ENCODE measurements at places on chromosomes 7 and 10.
A peak's percentile ranks its signal among the peaks of the same experiment; 100 is the strongest.

GRCh38 chr7:40698214-40698920 lies 563.6 kb downstream of the SUGCT start:
- no peak for DNase-seq

DNA sequence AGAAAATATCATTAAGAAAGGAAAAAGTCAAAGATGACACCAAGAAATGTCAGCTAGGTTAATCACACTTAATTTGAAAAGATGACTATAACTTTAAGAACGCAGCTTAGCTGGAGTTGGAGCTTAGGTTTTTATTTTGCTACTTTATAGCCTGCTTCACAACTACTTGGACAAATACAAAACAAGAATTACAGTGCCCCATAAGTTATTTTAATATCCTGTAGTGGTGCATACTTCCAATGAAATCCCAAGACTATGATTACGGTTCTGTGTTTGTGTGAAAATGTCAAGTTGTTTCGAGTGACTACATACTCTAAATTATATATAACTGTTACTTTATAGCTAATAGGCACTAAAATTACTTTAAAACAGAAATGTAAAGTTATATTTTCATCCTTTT lies 244.6 kb upstream of the MGMT start:
- DNase-seq, result no peak

- no peak for DNase-seq
These were observed 70.3 kb downstream of the VWA2 start for GRCh38 chr10:114309364-114309651.

DNA sequence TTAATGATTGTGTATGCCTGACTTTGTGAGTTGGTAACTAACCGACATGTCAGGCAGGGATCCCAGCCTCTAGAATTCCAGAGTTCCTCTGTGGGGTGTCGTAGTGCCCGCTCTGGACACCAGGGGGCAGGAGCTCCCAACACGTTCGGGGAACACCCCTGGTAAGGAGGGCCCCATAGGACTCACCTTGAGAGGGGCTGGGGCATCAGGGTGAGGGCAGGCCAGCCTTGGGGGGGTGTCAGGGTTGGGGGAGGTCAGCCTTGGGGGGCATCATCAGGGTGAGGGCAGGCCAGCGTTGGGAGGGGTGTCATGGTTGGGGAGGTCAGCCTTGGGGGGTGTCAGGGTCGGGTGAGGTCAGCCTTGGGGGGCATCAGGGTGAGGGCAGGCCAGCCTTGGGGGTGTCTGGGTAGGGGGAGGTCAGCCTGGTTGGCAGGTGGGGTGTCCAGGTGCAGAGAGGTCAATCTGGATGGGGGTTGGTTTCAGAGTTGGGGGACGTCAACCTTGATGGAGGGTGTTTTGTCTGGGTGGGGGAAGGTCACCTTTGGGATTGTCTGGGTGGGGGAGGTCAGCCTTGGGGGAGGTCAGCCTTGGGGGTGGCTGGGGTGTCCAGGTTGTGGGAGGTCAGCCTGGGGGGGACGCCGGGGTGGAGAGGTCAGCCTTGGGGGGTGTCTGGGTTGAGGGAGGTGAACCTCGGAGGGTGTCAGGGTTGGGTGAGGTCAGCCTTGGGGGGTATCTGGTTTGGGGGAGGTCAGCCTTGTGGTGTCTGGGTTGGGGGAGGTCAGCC lies 45.6 kb upstream of the SUN1 start:
- DNase-seq, result peak; percentile 43

DNA sequence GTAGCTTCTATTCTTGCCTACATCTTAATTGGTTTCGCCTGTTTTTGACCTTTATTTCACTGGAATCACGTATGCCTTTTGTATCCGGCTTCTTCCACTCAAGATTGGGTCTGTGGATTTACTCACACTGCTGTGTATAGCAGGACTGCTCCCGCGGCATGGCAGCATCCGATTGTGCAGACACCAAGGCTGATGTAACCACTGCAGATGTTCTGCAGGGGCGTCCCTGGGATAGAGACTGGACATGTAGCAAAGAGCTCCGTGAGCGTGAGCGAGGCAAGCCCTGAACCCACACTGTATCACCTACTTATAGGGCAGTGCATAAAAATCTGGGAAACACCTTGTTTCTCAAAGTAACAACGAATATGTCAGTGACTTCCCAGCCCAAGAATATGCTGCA lies 11.4 kb upstream of the IDI2 start:
- DNase-seq, result no peak

DNA sequence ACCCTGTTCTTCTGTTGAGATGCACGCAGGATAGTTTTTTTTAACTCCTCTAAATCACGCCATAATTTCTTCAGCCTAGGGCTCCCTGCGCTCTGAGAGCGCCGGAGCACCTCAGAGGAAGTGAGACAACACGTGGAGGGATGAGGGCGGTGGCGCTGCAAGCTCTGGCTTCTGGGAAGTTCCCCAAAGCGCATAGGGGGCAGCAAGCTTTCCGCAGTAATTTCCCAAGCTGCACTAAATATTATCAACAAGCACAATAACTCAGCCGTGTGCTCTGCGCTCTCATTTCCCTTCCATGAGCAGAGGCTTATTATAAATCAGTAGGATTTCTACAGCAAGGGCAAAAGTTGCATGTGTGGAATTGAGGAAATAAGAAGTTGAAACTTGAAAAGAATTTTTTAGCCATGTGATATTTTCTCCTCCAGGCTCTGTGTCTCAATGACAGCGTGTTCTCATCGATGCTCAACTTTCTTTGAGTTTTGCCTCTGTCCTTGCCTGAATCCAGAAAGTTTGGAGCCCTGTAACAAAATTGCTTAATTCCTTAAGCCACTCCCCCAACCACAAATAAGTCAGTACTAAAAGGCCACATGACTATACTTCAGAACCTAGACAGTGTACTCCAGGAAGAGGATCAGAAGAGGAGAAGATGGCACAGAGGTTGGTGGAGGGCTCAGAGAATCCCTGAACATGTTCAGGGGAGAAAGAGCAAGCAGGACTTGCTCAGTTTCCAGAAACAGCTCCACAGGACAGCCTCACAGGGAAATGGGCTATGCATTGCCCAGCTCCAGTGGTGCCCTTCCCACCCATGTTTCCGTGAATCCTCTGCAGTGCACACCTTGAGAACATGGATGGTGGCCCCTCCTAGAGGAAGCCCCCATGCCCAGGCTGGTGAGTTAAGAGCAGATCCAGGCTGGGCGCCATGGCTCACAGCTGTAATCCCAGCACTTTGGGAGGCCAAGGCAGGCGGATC lies 221.5 kb upstream of the GHITM start:
- DNase-seq, result no peak

DNA sequence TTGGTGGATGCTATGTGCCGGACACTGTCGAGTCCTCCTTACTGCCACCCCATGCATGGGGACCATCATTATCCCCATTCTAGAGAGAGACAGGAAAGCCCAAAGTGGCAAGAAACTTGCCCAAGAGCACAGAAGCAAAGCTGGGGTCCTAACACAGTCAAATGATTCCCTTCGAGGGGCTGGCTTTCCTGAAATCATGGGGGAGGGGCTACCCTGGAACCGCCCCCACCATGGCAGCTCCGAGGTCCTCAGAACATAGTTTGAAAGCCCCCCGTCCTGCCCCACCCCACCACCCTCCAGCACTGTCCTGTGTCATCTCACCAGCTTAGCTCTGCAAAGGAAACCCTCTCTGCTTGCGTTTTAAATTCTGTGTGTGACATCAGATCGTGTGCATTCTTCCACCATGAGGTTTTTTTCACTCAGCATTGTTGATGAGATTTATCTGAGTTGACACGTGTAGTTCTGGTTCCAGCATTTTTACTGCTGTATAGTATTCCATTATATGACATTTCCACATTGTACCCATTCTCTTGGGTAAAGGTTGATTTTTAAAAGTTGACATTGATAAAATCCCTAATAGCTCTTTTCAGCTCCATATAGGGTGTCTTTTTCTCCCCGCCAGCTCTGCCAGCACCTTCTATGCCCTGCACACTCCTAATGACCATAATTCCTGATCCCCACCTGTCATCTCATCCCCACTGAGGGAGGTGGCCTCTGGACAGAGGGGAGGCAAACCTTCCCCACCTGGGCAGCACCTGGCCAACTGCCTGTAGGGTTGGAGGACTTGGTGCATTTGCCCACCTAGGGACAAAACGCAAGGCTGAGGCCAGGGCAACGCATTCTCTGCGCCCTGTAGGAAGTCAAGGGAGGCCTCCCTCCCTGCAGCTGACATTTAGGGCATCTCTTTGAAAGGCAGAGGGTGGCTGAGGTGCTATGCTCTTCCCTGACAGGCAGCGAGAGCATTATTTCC lies 100.2 kb upstream of the GPR26 start:
- DNase-seq, result no peak

DNA sequence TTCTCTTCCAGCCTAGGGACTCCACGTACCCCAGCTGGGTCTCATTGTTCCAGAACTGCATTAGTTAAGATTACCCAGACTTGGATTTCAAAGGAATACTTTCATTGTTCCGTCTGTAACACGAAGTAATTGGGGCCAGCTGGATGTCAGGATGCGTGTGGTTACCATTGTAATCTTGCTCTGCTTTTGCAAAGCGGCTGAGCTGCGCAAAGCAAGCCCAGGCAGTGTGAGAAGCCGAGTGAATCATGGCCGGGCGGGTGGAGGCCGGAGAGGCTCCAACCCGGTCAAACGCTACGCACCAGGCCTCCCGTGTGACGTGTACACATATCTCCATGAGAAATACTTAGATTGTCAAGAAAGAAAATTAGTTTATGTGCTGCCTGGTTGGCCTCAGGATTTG lies 21.0 kb downstream of the LRRC17 start:
- no peak for DNase-seq

DNA sequence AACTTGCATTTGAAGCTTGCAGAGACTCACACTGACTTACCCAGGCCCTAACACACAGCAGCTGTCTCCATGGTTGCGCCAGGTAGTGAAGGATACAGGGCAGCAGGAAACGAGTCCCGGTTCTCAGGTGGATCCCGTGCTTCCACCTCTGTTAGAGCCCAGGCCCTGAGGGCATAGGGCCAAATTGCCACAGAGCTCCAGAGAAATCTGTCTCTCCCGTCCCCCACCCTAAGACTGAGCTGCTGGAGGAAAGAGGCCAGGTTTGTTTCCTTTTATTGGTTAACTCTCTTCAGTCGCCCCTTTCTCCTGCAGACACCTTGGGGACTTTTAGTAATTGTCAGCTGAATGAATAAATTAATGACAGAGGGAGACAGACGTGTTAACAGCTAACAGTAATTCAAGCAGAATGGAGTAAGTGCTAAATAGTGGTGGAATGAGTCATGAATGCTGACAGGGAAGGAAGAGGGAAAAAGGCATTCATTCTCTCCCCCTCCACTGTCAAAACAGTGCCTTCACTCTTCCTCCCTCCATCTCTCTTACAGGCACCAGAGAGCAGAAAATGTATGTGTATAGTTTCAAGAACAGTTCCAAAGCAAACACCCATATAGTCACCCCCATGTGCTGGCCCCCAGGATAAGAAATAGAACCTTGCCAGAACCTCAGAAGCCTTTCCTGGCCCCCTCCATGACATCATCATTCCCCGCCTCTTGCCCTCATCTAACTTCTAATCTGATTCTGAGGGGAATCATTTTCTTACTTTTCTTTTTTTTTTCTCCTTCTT lies 16.8 kb upstream of the DLG5 start:
- DNase-seq, result no peak

- no peak for DNase-seq
These were observed 168.8 kb upstream of the POT1 start for GRCh38 chr7:125098377-125098970.

GRCh38 chr7:7720193-7720592 lies 1.8 kb upstream of the RPA3 start:
- DNase-seq, result no peak

GRCh38 chr7:102891693-102892261 lies 21.0 kb upstream of the LRRC17 start:
- no peak for DNase-seq

DNA sequence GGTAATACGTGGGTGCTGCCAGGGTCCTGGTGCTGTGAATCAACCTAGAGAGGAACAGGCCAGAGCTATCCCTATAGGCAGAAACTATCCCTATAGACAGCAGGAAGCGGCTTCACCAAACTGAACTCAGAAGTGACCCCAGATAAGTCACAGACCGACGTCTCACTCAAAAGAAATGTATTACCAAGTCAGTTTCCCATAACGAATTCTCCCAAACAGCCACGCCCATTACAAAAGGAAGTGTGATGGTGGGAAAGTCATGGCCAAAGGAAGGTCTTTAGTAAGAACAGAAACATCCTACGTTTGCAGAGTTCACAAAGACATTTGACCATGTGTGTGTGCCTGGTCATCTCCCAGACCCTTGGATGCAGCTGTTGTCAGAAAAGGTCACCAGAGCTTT lies 470.8 kb upstream of the ADARB2 start:
- no peak for DNase-seq

DNA sequence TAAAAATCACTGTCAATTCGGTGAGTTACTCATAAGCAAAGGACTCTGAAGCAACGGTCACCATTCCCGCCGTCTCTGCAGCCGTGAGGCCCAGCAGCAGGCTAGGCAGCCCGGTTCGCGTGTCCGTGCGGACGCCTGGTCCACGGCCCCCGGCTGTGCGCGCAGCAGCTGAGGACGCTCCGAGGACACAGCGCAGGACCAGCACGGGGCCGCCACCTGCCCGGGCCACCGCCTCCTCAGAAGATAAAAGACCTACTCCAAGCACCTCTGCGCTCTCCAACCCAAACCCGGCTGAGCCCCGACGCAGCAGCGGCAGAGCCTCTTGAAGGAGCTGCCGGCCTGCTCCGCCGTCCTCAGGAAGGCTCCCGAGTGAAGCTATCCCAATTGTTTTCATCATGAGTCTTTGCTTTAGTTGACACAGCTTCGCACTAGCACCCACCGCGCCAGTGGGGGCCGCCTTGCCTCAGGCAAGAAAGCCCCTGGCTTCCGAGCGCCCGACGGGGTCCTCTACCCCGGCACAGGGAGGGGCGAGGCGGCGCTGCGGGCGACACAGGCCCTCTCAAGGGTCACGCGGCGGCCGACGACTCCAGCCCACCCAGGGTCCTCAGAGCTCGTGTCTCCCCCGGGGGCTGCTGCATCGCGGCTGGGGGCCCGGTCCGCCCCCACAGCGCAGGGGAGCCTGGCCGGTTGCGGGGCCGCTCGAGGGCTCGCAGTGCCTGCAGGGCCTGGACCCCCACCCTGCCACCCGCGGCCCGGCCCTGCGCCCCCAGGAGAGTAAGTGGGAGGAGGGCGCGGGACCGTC lies 16.9 kb upstream of the GPR146 start:
- no peak for DNase-seq

Measured in T-helper 1 cell (primary cell).